ENCODE measurements at places on chromosomes 5 and 9.

DNA sequence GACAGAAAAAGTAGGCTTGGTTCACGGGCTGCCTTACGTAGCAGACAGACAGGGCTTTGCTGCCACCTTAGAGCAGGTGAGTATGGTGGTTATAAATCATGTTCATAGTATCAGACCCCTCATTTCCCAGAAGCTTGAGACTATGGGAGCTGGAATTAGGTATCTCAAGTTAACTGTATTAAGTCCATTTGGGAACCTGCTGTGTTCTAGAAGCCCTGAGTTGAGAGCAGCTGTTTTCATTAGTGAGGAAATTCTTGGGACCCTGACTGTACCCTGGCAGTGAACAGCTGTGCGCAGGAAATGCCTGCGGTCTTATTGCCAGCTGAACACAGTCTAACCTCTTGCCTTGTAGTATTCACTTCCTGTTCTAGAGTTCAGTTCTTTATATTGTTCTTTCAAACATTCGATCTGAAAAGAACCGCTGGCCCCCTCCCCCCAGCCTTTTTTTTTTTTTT is 29.8 kb downstream of the UGCG start:
- no peak for DNase-seq

GRCh38 chr9:121404906-121405305 is 34.9 kb upstream of the STOM start:
- no peak for DNase-seq

- no peak for DNase-seq
These were observed 6.3 kb downstream of the EDIL3 start for GRCh38 chr5:84378420-84378819.

DNA sequence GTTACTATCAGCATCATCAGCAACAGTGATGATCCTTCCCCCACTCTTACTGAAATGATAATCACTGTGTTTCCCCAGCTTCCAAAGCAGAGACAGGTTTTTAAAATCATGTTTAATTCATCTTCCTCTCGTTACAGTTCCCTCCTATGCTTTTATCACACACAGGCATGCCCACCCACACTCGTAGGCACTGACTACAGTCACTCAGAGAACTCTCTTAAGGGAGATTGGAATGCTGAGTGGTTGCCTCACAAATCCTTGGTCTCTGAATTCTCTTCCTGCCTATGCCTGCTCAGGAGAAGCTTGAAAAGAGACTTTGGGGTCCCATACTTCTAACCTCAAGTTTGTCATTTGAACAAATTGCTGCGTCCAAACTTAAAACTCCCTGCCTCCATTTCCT is 179.2 kb downstream of the FRMD3 start:
- no peak for DNase-seq

- DNase-seq: no peak
These were observed 1817.2 kb upstream of the CDH9 start for GRCh38 chr5:28855626-28856025.

DNA sequence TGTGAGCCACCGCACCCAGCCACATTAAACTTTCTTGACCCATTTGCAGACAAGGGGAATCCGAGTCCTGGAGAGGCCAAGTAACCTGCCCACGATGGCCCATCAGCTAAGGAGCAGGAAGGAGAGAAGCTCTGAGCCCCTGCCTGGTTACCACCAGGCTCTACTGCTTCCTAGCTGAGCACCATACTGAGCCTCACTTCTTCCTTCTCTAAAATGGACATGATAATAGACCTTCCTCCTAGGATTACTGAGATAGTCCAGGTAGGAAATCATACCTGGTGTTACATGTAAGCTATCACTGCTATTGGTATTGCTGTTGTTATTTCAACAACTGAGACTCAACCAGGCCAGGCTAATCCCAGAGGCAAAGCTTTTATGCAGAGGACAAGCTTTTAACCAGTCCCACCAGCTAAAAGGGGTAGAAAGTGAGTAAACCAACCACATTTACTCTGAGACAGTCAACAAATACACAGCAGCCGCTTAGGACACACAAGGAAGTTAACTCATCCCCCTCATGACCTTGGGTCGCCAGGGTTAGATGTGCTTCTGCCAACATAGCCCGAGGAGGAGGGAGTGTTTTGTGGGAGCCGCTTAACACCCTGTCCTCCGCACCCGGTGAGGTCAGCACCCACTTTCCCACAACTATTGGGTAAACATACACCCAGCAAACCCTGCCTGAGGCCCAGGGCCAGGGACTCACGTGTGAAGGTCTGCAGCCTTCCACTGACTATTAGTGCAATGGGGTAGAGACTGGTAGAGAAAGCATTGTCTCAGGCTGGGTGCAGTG is 20.6 kb upstream of the PTGES start:
- DNase-seq: no peak

DNA sequence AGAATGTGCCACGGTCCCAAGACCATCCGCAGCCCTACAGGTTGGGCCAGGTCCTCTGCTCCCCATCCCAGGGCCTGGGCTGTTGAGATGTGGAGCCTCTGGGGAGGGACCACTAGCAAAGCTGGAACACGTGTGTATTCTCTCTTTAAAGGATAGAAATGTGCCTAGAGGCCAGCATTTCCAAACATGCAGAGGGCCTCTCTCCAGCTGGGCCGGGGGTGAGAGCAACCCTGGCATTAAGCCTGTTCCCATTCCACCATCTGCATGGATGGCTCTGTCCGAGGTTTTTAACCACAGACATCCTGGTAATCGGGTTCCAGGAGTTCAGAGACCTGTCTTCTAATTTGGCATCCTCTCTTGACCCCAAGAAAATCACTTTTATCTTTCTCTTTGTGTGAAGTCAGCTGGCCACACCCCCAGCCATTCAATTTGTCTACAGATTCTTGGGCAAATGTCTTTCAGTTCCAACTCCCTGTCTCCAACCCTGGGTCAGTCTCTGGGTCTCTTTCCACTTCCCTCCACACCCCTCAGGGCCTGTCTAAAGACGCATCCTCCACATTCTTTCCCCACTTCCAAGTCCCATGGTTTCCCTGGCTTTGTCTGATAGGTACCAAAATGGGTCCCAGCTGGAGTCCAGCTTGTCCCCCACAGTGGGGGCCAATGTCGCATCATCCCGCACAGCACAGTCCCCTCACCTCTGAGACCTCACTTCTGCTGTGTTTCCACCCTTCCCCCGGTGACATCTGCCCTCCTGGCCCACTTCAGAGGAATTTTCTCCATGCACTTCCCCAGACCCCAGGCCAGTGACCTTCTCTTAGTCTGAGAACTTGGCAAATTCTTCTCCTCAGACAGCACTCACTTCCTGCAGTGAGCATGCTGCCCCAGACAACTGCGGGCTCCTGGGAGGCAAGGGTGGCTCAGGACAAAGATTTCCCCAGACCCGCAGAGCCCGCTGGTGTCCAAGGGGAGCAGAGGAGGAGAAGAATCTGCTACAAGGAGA is 56.8 kb downstream of the PTPDC1 start:
- no peak for DNase-seq

GRCh38 chr9:694092-694402 is 147.4 kb upstream of the DMRT1 start:
- no peak for DNase-seq

GRCh38 chr9:27368316-27368985 is 71.5 kb upstream of the EQTN start:
- DNase-seq: no peak

DNA sequence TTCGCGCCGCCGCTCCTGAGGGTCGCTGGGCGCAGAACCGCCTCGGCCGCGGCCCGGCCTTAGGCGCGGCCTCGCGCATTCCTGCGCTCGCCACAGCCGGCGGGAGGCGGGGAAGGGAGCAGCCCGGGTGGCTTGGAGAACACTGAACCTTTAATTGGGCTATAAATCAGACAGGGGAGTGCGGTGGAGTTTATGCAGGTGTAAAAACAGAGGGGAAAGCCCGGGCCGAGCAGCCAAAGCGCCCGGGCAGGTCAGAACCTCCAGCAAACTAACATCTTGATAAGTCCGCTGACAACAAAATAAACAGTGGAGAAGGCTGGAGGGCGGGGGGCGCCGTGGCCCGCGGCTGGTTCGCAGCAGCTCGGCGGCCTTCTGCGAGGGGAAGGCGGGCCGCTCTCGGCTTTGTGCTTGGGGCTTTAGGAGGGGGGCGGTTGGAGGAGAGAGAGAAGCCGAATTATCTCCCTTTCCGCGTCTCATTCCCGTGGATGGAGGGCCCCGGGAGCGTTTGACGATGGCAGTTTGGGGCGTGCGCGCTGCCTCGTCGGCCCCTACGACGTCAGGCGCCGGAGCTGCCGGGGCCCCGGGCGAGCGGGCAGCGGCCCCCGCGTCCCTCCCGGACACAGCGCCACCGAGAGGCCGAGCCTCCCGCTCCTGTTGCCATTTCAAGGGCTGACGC is 11.3 kb downstream of the FOXD1 start:
- peak; percentile 63 for DNase-seq

GRCh38 chr5:15499528-15500324 is at the start of gene FBXL7:
Gene FBXL7 (plus strand): TSS chr5:15500180.
- no peak for DNase-seq

- DNase-seq: no peak
These were observed 221.0 kb downstream of the TSSK1B start for GRCh38 chr5:113213551-113214425.

GRCh38 chr9:34322899-34323591 is 6.0 kb downstream of the KIF24 start:
- no peak for DNase-seq

GRCh38 chr9:121748727-121749423 is 97.4 kb downstream of the DAB2IP start:
- DNase-seq: no peak

GRCh38 chr5:109964136-109964535 is 274.4 kb downstream of the MAN2A1 start:
- DNase-seq: peak; percentile 11

- DNase-seq: no peak
These were observed 26.9 kb upstream of the SYK start for GRCh38 chr9:90774682-90775081.

DNA sequence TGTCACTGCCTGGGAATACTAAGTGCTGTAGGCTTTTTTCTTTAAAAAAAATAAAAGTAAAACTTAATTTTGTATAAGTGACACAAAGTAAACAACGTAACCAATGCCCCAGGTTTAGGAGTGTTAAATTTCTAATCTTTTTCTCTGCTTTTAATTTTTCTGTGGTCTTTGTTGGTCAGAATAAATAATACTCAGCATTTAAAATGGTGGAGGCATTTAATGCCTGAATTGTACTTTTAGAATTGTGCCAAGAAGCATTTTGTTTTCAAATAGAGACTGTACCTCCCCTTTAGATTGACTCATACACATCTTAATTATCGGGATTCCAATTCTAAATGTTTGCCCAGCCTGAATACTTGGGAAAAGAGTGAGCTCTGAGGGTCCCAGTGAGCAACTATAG is 1.6 kb downstream of the DMXL1 start:
- no peak for DNase-seq

- DNase-seq: no peak
These were observed 53.2 kb downstream of the IPPK start for GRCh38 chr9:92616655-92617111.

DNA sequence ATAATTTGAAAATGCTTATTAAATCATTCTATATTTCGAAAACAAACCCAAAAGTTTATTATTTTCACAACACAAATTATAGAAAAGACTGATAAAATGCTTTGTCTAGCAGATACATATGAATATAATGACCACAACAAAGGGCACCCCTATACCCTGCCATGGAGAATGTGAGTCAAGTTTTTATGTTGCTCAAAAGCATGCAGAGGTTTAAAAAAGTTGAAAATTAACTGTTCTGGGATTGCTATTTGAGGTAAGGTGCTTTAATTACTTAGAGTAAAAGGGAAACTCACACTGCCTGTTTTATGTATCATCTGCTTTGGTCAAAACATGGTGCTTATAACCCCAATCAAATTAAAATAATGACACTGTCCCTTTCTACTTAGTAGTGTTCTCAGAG is 41.0 kb downstream of the MLANA start:
- DNase-seq: no peak

- no peak for DNase-seq
These were observed 343.7 kb upstream of the KCNN2 start for GRCh38 chr5:114018186-114018585.

GRCh38 chr5:79513308-79513703 is 628 bp downstream of the HOMER1 start:
- DNase-seq: peak; percentile 28

DNA sequence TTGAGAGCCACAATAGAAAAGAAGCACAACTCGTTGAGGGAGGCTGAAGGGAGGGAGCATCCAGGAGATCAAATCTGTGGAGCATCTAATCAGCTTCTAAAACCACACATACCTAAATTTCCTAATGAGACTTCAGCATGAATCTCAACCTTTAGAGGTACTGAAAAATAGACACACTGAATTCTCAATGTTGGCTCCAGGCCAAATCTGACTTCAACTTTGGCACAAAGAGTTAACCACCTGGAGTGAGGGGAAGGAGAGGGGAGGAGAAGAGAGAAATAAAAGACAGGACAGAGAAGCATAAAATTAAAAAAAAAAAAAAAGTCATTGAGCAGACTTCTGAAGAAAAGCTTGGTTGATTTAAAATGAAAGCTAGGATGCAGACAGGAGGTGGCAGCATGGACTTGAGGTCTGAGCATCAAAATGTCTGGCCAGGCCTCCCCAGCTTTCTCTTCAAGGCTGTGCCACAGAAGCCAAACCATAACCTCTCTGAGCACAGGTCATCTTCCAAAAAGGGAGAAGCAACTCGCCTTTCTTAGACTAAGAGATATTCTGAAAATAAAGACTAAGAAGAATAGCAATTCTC is 205.6 kb downstream of the DENND1A start:
- no peak for DNase-seq

DNA sequence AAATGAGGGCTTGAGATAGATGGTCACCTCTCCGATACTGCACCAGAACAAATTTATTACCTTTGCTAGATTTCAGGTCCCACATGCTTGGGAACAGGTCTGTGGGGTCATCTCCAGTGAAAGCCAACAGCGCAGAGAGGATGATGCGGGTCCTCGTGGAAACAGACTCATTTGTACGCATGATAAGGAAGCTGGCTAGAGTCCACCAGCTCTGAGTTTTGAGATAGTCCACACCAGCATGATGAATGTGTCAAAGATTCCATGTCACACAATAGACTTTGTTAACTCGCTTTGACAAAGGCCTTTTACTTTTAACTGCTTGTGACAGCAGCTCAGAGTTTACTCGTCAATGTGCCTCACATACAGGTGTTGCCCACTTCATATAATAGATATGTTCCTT is 105.4 kb upstream of the TBCA start:
- DNase-seq: no peak

- no peak for DNase-seq
These were observed 671.3 kb downstream of the PRELID2 start for GRCh38 chr5:145163876-145164275.

DNA sequence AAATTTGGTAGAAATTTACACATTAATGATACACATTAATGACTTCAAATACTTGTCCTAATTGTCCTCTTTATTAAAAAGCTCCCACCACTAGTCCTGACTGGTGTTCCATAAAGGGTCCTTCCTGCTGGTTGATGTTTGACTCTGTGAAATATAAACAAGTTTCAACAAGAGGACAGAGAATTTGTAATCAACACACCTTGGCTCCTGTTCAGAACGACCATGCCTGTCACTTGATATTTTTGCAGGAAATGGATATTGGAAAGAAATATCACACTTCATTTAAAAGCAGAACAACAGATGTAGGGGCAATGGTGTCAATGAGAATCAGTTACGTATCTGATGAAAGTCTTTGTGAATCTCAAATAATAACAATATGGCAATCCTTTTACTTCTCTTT is 211.7 kb downstream of the ENC1 start:
- DNase-seq: no peak

GRCh38 chr9:99919930-99920329 is 13.5 kb downstream of the STX17 start:
- no peak for DNase-seq

GRCh38 chr5:123976379-123977033 is 464.5 kb downstream of the CSNK1G3 start:
- DNase-seq: no peak

- no peak for DNase-seq
These were observed 4.4 kb downstream of the S1PR3 start for GRCh38 chr9:88995627-88996026.

GRCh38 chr9:126647585-126648411 is 34.1 kb downstream of the LMX1B start:
- DNase-seq: no peak

Measured in NCI-H526 treated with DMSO at 0.1 percent for 48 hours (cell line).